ENCODE measurements at places on chromosomes 12 and 14.
A peak's percentile ranks its signal among the peaks of the same experiment; 100 is the strongest.

DNA sequence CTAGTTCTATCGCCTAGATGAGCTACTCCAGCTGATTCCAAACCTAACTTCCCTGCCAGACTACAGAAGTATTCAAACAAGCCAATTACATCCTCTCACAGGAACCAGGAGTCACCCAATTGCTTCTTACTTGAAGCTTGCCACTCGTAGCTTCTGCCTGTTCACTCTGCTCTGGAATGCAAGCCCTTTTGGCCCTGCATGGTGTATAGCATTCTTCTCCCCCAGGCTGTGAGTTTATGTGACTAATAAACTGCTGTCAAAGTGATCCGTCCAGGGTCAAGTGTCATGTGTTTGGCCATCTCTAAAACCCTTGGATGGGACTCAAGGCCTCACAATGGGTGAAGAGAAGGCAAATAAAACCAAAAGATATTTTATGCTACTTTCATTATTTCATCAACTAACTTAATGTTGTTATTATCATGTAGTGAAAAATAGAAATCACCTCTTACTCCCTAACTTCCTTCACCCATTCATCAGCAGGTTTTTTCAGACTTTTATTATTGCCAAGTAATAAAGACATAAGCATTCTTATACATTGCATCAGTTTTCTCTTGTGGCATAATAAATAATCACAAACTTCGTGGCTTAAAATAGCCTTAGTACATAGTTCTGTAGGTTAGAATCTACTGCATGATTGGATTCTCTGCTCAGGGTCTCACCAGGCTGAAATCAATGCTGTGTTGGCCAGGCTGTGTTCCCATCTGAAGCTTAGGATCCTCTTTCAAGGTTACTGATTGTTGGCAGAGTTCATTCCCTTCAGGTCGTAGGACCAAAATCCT, 1981.7 kb upstream of the FLRT2 start:
- ATAC-seq: no peak

- ATAC-seq: no peak
Measured at GRCh38 chr14:68941820-68942219, 37.3 kb downstream of the ACTN1 start.

GRCh38 chr12:1552171-1552570, 42.2 kb downstream of the FBXL14 start:
- no peak for ATAC-seq

- ATAC-seq: no peak
Measured at GRCh38 chr12:88579161-88579517, 1.1 kb downstream of the KITLG start.

GRCh38 chr12:79908366-79908765, 26.5 kb downstream of the PPP1R12A start:
- ATAC-seq: no peak

GRCh38 chr12:98369581-98369980, 145.8 kb upstream of the TMPO start:
- ATAC-seq: no peak

GRCh38 chr14:76965232-76965631, 63.3 kb downstream of the IRF2BPL start:
- no peak for ATAC-seq

GRCh38 chr14:101276309-101277091, 284.8 kb upstream of the DIO3 start:
- no peak for ATAC-seq

GRCh38 chr12:124861492-124861891, 2.2 kb downstream of the SCARB1 start:
- ATAC-seq: no peak

DNA sequence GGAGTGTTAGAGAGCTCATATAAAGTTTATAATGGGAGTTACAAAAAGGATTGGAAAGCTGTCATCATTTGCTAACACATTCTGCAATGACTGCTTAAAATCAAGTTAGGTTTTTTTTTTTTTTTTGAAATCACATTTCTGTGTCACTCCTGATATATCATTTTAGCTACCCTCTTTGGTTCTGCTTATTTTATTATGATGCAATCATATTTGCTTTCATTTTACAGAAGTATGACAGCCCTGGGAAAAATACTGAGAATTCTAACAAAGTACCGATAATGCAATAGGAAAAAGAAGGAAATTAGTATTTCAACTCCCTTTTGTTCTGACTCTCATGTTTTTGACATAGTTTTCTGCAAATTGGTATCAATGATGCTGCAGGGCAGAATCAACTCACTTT, 71.6 kb upstream of the MDGA2 start:
- no peak for ATAC-seq

- no peak for ATAC-seq
Measured at GRCh38 chr12:54160089-54160488, 28.7 kb downstream of the SMUG1 start.

DNA sequence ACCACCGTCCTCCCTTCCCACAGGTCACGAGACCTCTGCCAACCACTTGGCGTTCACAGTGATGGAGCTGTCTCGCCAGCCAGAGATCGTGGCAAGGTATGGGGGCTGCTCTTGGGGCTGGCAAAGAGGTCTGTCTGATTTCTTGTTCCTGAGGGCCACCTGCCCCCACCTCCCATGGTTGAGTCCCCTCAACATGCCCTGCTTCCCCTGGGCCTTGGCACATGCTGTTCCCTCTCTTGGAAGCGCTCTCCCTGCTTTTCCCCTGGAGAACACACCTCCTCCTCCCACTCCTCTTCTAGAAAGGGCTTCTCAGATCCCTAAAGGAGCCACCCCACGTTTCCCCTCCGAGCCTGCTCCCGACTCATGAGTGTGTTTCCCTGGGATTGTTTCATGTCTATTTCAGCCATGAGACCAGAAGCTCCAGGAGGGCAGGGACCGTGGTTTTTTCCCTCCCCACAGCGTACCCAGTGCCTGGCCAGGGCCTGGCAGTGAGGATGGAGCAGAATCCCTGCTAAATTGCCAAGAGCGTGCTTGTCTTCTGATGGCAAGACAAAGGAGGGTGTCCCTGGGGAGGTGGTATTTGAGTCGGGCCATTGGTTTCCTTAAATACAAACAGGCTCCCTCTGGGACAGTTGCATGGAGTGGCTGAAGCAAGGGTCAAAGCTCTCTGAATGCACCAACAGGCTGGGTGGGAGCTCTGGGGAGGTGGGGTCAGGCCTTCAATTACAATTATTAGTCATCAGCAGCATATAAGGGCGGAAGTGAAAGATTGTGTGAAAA, 34.1 kb downstream of the CYP46A1 start:
- no peak for ATAC-seq

- ATAC-seq: no peak
Measured at GRCh38 chr14:71202881-71203280, 295.6 kb downstream of the PCNX1 start.

DNA sequence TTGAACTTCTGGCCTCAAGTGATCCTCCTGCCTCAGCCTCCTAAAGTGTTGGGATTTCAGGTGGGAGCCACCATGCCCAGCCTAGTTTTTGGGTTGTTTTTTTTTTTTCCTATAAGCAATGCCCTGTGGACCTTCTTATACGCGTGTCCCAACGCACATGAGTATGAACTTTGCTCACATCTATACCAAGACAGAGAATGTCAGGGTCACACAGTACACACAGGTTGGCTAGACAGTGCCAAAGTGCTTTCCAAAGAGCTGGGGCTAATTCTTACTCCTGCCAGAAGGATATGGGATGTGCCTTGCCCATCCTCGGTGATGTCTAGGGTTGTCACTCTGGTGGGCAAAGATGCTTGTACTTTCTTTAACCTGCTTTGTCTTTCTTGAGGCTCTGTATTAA, 7.6 kb upstream of the CCDC85C start:
- no peak for ATAC-seq

DNA sequence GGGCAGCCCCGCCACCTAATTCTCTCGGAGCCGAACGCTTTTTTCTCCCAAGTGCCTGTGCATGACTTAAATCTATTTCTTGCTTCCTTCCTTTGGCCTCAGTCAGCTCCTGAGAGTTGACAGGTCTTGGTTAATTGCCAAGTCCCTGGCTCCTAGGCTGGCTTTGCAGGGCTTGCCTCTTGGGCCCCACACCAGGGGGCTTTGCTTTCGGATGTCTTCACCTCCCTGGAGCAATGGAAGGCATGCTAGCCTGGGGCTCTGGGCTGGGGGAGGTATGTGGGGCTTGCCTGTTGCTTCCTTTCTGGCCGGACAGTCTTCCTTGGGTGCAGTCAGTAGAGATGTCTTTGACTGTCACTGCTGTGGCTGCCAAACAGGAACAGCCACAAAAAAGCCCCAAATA, 2.2 kb upstream of the KRT80 start:
- no peak for ATAC-seq

GRCh38 chr12:27290501-27291168, 42.0 kb upstream of the BMAL2 start:
- ATAC-seq: no peak

DNA sequence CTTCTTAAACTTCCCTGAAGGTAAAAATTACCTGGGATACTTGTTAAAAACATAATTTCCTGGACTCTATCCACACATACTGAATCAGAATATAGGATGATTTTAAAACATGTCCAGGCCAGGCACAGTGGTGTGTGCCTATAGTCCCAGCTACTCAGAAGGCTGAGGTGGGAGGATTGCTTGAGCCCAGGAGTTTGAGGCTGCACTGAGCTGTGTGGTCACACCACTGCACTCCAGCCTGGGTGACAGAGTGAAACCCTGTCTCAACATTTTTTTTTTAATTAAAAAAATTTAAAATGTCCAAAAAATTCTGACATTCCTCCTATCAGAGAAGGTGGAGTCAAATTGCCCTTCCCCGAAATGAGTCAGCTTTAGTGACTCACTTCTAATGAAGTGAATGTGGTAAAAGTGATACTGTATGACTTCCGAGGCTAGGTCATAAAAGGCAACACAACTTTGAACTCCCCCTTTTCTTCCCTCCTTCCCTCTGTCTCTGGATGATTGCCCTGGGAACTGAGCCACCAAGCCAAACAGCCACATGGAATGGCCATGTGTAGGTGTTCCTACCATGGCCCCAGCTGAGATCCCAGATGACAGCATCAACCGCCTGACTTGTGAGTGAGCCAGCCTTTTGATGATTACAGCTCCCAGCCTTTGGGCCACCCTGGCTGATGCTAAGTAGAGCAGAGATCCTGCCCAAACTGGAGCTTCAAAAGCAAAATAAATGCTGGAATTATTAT, 36.3 kb downstream of the LIMA1 start:
- peak; percentile 90 for ATAC-seq

DNA sequence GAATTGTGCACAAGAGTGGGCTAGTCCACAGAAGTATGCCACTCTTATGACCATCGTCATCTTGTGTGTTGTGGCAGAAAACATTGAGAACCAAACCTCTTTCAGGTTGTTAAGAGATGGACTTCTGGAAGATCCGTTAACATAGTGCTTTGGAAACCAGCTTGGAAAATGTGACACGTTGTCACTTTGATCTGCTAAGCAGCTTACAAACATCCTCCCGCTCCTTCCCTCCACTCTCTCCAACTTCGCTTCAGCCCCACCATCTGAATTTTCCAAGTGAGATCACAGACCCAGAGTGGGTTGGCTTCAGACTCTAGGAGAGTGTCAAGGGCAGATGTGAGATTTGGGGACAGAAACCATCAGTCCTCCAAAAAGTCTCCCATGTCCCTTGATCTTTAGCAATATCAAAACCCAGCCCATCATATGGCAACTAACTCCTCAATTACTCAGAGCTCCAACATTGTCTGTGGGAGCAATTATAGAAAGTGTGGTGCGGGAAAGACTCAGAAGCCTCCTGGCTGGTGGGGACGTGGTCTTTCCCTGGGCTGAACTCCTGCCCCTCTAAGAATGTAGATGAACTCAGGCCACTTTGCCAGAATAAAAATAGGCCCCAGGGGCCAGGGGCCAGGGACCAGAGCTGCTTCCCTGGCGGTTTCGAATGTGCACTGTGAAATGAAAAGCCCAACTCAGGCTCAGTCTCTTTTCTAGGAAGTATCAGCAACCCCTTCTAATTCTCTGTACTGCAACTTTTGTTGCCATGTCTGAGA, 129.5 kb downstream of the SLC38A6 start:
- no peak for ATAC-seq

Data from activated CD4-positive, CD25-positive, alpha-beta regulatory T cell treated with anti-CD3 and anti-CD28 coated beads, Interleukin-2, amount 50 U/mL, for 24 hours (primary cell).